NCI-H524 treated with DMSO at 0.1 percent for 48 hours (cell line): ENCODE measurements at places on chromosomes 13 and 19.

DNA sequence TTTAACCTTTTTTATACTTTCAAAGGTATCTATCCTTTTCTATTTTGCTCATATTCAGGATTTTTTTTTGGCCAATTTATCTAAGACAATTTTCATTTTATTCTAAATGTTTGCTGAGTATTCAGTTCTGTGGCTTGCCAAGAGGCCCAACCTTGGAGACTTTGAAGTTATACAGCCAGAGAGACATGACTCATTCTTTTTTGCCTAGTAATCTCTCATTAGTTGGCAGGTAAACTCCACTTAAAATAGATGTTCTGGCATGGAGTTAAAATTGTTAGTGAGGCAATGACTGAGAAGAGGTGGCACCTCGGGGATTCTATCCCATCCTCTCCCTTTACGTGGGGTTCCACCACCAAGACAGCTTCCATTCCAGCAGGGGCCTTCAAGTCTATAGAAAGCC, 213.8 kb downstream of the KCTD12 start:
- no peak for DNase-seq

GRCh38 chr19:47305309-47305751, 4.3 kb upstream of the C5AR1 start:
- peak; percentile 17 for DNase-seq

DNA sequence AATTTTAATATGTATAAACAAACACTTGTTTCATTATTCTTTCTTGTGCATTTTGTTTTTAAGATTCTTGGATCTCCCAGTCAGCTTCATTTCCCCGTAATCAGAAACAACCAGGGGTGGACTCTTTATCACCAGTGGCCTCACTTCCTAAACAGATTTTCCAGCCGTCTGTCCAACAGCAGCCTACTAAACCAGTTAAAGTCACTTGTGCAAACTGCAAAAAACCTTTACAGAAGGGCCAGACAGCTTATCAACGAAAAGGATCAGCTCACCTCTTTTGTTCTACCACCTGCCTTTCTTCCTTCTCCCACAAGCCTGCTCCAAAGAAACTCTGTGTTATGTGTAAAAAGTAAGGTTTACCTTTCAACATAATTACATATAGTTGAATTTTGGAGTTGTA, 44.3 kb downstream of the ZMYM2 start:
- DNase-seq: no peak

GRCh38 chr13:112910016-112910415, 59.0 kb upstream of the MCF2L start:
- DNase-seq: no peak

GRCh38 chr19:40716031-40716481, 630 bp downstream of the COQ8B start:
- no peak for DNase-seq

GRCh38 chr19:18790566-18791314, at the start of gene COMP:
TSS of gene COMP (minus strand) at chr19:18791305. CDS start at chr19:18791269, 36 bp downstream.
- no peak for DNase-seq

DNA sequence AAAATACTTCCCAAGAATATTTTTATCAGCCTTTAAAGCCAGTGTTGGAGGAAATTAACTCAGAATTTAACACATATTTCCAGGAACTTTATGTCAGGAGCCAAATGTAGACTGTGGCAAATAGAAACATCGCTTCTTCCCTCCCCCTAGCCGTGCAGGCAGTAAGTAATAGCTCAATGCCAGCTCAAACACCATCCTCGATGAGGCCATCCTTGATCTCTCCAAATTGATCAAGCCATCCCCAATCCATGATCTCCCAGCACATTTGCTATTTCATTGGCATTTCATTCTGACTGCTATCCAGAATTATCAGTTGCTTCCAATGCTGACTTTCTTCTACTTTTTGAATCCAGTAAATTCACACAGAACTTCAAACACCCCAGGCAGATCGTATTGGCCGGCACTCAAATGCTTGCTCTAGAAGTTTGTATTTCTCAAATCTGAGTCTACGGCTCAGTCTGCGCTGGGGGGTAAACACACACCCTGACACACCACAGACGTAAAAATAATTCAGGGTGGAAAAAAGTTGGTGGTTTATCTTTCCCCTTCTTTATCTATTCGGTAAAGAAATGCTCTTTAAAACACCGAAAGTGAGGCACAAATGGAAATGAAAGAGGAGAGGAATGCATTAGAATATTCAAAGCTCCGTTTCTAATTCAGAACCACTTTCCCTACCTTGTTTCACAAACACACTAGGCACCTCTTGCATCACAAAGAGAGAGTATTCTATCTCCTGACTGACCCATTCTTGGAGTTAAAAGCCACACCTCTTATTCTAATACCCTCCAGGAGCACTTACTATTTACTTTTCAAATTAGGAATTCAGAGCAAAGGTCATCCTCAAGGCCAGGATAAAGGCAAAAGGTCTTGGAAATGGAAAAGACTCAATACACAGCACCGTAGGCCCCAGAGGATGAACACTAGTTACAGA, 991 bp downstream of the OBI1 start:
- DNase-seq: no peak

GRCh38 chr19:53608381-53608780, 23.4 kb upstream of the DPRX start:
- DNase-seq: no peak

DNA sequence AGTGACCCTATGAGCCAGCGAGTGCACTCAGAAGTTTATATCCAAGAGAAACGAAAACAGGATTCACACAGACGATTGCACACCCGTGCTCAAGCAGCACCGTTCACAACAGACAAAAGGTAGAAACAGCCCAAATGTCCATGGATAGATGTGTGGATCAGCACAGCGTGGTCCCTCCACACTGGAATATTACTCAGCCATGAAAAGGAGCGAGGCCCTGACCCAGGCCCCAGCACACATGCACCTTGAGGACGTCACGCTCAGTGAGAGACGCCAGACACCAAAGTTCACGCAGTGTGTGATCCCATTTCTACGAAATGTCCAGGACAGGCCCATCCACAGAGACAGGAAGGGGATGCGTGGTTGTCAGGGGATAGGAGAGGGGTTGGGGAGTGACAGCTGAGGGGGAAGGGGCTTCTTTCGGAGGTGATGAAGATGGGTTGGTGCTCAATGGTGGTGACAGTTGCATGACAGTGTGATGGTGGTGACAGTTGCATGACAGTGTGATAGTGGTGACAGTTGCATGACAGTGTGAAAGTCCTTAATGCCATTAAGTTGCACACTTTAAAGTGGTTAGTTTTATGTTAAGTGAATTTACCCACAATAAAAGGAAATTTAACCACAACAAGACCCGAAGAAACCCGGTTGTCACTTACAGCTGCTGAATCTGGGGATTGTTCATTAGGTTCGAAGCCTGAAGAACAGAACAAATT, 18.9 kb upstream of the SLC39A3 start:
- no peak for DNase-seq

- no peak for DNase-seq
These were observed 111.2 kb downstream of the KCNRG start for GRCh38 chr13:50126263-50126992.

DNA sequence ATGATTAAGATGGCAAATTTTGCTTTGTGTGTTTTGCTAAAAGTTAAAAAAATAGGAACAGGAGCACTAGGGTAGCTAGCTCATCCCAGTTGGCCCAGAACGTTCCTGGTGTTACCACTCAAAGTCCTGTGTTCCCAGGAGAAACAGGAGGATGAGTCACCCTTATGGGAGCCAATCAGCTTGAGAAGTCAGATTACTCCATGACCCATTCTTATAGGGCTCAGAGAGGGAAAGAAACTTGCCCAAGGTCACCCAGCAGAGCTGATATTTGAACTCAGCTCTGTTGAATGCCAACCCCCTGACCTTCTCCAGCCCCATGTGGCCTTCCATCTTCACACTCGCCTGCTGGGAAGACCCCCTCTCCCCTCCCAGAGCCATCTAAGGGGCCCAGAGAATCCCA, 13.0 kb downstream of the NMRK2 start:
- DNase-seq: no peak
